NCI-H526 (cell line): ENCODE measurements at places on chromosomes 7 and 10.

- DNase-seq = no peak
Observed at GRCh38 chr10:110169586-110169985, 37.8 kb upstream of the MXI1 start.

DNA sequence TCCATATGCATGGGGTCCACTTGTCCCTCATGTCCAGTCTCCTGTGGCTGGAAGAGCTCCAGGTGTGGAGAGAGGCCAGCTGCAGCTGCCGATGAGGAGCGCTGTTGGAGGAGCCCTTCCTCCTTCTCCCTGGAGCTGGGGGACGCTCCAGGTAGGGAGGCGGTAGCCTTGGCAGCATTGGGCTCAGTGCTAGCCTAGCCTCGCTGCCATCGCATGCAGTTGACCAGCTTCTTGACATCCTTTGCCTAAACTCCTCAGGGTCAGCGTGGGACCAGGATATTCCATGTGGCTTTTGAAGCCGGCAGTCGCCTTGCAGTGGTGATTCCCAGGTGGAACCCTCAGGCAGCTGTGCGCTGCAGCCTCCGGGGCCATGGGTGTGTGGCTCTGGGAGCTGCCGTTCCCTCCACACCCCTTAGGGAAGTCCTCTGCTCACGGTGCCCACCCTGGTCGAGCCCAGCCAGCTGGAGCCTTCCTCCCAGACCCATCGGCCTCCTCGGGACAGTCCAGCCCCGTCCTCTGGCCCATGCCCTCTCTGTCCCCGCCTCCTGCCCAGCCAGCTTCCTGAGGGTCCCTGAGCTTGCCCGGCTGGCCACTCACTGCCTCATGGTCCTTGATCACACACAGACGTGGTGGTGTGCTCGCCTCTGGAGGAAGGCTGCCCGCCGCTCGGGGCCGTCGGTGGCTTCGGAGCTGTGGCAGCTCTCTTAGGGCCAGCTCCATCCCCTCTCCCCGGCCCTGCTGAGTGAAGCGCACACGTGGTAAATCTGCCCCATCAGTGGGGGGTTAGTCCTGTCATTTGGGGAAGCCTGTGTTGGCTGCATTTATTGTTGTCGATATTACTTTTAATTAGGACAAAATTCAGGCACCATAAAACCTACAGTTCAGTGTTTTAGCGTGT lies 21.2 kb downstream of the INPP5A start:
- DNase-seq = no peak

DNA sequence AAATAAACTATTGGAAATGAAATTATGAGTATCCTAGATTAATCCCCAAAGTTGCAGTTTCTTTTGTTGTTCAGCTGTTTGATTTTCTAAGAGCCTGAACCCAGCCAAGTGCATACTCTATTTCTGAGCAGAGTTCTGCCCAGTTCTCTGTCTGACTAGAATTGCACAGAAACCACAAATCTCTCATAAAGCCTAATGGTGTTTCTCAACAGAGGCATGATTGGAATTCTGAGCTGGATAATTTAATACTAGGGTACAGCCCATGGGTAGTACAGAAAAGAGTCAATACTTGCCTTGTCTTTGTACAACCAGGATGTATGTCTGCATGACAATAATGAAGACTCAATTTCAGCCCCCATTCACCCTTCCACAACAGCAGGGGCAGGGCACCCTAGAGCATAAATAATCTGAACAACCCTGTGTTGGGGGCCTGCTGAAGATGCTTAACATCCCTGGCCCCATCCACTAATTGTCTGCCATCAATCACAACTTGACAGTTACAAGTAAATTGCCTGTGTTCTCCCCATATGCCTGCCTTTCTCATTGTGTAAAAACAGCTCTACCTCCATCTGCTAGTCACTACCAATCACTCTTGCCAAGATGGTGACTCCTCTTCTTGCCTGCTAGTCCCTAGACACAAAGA lies 114.4 kb downstream of the NPSR1 start:
- no peak for DNase-seq

- DNase-seq = no peak
Observed at GRCh38 chr10:71882813-71883659, 32.0 kb upstream of the PSAP start.

GRCh38 chr10:118571123-118571522 lies 24.3 kb downstream of the PRLHR start:
- no peak for DNase-seq

- no peak for DNase-seq
Observed at GRCh38 chr7:36280840-36281812, 108.5 kb upstream of the ANLN start.

- DNase-seq = no peak
Observed at GRCh38 chr7:156386097-156386496, 254.5 kb upstream of the RNF32 start.

GRCh38 chr10:34890939-34891338 lies 75.8 kb upstream of the PARD3 start:
- DNase-seq = no peak

DNA sequence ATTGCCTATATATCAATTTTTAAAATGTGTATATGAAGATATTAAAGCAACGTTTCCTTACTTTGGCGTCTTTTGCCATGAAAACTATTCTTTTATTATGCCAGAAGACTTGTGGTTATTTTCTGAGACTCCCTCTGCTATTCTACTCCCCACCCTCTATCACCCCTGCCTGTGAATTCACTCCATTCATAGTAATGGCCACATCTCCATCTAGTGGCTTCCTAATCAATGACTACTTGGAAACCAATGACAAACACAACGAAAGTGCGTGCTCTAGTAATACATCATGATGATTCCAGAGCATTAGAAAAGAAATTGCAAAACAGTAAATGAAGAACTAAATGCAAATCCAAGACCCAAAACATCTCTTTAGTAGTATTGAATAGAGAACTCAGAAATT lies 186.7 kb upstream of the HGF start:
- peak; percentile 73 for DNase-seq

DNA sequence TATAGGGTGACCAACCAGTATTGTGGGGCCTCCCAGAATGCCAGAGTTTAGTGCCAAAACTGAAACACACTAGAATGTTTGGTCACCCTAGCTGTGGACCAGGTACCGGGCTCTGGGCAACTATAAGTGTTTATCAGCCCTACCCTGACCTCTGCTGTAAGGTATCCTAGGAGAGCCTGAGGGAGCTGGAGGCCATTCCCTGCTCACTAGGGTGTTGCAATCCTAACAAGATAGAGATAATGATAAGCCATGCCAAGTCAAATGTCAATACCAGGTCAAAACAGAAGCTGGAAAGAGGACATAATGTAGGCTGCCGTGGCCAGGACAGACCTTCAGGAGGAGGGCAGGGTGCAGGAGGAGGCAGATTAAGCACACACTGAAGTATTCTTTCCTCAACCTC lies 151.8 kb downstream of the KCNMA1 start:
- DNase-seq = no peak
